ENCODE measurements at places on chromosomes 11 and 22.
A peak's percentile ranks its signal among the peaks of the same experiment; 100 is the strongest.

DNA sequence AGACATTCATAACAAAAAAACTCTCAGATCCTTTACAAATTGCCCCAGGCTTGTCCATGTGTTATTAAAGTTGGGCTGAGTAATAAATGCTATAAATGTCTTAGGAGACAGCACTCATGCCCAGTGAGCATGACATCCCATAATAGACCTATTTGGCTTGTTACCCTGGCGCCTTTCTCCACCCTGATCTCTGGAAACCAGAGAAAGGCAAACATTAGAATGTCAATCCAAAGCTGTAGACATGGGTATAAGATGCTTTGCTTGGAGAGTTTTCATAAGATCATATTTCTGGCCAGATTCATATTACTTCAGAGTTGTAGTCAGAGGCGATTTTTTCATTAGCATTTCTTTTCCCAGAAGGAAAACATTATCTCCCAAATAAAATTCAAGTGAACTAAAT lies 161.3 kb upstream of the UBASH3B start:
- DNase-seq = no peak

DNA sequence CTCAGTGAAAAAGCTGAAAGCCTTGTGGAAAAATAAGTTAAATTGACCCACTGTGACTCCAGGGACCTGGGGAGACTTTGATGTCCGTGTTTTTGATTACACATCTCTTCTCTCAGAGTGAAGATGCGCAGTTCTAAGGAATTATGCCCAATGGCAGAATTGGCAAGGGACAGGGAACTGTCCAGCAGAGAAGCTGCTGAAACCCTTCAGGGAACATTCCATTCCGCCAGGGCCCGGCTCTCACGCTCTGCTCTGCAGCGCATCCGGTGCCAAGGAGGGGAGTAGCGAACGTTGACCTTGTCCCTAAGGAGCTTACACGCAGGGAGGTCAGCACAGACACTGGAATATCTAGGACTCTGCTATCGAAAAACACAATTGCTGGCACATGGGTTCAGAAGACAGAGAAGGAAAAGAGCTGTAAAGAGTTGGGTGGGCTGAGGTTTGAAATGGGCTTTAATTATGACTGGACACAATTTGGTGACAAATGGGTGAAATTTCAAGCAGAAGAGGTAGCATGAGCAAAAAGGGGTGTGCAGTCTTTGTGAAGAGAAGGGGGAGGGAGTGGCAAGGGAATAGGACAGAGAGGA lies 64.5 kb upstream of the B3GAT1 start:
- DNase-seq = no peak

DNA sequence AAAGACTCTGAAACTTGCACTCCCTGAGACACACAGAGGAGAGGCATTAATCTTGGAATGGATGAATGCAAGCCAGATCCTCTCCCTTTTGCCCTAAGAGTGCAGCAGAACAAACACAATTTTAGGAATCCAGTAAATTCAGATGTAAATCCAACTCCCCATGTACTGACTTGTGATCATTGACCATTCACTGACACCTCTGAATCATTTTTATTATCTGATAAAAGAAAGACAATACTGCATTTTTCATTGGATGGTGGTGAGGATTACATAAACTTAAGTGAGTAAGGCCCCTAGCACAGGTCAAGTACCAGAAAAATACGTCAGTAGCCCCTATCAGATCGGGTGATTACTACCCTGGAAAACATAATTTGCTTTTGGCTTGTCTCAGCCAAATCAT lies 782.9 kb upstream of the API5 start:
- no peak for DNase-seq

DNA sequence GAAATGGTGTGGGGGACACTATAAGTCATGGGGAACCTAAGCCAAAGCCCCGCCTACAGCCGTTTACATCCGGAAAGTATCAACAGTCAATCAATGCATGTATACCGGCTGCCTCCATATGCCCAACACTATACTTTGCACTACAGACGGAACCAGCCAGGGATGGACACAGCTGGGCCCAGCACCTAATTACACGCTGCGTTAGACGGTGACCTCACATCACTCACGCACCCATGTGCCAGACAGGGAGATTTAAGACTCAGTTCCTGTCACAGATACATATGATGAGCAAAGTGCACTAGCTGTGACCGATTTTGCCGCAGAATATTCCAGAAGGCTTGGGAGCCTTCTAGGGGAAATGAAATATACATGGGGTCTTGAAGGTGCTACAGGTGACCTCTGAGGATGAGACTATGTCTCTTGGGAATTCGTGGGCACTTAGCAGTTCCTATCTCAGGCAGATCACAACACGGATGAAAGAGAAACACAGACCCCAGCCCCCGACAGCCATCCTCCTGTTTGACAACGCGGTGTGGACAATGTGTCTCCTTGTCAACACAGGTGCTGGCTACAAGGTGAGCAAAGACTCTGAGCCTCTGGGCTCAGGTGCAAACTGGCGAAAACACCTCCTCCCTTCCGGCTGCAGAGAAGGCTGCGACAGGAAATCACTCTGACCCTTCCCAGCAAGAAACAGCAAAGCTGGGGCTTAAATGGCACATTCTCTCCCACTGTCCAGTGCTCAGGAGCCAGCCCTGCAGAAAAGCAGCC lies 8.0 kb downstream of the AHNAK start:
- no peak for DNase-seq

- DNase-seq = peak; percentile 83
Observed at GRCh38 chr11:67438158-67438902, 848 bp upstream of the PTPRCAP start.

- DNase-seq = no peak
Observed at GRCh38 chr11:45851228-45851627, 4.0 kb downstream of the CRY2 start.

- DNase-seq = no peak
Observed at GRCh38 chr22:42945027-42945426, 69.9 kb downstream of the PACSIN2 start.

DNA sequence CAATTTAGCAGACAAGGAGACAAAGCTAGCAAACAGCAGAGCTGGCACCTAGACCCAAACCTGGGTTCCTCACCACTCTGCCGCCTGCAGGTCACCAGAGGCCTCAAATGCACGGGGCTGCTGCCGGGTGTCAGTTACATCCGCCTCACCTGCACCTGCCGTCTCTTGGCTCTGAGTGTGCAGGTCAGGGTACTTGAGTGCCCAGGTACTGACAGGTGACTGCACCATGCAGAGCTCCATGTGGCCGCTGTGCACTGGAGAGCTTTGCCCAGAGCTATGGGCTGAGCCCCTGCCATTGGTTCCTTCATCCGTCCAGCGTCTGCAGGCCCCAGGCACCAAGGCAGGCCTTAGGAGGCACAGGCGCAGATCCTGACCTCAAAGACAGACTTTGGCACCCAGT lies 35.0 kb downstream of the PDGFB start:
- DNase-seq = no peak

GRCh38 chr11:126512251-126512650 lies 156.8 kb downstream of the ST3GAL4 start:
- DNase-seq = no peak

DNA sequence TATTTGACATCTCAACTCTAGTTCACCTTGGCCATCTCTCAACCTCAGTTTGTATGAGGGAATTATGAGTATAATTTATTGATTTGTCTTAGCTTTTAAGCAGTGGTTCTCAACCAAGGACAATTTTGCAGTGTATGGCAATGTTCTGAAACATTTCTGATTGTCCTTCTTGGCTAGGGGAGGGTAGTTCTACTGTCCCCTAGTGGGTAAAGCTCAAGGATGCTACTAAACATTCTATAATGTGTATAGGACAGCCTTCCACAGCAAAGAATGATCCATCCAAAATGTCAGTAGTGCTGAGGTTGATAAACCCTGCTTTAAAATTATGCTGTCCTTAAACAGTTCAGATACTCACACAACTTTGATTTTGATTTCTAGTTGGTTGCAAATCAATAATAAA lies 78.1 kb upstream of the ALKBH3 start:
- no peak for DNase-seq

All from activated naive CD4-positive, alpha-beta T cell treated with Interleukin-2 at 50 U/mL for 16 hours (primary cell).